HL-60 (cell line): ENCODE measurements at places on chromosomes 3 and 15.
A peak's percentile ranks its signal among the peaks of the same experiment; 100 is the strongest.

DNA sequence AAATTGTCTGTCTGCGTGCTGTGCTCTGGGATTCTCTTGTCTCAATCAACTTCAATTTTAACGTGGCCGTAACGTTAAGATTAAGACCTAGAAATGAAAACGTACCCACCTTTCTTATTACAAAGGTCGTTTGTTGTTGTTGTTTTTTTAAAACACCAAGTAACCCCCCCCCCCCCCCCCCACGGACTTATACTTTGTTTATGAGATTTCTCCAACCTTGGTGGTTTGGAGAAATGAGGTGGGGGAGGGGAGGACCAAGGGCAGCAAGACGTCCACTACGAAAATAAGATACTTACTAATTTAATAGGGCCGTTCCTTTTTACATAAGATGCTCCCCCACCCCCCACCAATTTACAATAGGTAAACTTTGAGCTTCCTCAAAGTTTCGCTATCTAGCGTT, 244.4 kb upstream of the TOPAZ1 start:
- DNase-seq, result no peak

DNA sequence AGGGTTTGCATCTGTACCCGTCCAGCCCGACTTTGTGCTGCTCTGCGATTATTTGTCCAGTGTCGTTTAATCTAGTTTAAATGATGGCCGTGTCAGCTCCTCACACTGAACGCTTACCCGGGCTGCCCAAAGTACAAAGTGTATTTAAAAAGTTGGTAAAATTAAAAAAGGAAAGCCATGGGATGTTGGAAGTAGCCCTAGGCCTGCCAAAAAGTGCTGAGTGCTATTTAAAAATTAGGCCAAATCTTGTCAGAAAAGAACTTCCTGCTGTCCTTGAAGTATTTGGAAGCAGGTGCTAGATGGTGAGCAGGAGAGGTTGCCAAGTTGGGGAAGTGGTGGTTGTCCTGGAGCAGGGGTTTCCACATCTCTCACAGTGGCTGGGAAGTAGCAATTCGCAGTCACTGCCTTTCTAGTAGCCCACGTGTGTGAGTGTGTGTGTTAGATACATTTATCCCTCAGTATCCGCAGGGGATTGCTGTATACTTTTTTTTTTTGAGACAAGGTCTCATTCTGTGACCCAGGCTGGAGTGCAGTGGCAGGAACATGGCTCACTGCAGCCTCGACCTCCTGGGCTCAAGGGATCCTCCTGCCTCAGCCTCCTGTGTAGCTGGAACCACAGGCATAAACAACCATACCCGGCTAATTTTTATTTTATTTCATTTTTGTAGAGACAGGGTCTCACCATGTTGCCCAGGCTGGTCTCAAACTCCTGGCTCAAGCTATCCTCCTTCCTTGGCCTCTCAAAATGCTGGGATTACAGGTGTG, 664 bp downstream of the PPCDC start:
- DNase-seq, result peak; percentile 90

DNA sequence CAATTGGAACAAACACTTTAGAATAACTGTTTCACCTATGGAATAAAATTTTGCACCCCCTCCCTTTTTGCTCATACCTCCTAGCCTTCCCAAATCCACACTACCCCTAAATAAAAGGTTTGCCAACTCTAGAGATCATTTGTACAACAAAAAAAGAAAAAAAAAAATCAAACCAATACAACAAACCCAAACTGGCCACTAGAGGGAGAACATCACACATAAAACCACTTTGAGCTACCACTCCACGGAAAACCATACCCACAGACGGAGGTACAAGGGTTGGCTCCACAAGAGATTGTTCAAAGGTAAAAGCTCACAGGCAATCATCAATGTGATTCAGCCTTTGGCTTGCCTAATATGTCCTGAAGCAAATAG, 47.6 kb downstream of the SETMAR start:
- DNase-seq, result peak; percentile 16

DNA sequence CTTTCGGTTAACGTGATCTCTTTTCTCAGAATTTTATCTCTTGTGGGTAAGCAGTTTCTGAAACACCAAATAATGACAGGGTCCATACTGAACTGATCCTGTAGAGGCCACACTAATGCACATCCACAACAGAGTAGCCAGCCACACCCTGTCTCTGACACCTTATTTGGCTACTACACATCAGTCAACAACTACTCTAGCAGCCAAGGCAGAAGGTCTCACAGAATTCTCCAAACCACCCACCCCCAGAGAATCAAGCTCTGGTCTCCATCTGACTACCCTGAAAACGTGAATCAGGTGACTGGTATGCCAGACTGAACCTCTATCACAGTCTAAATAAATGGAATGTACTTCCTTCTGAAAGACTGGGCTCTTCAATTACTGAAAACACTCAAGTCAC, 38.0 kb downstream of the EDC3 start:
- DNase-seq, result no peak

GRCh38 chr3:138205527-138205926, 18.4 kb downstream of the ARMC8 start:
- DNase-seq, result no peak

DNA sequence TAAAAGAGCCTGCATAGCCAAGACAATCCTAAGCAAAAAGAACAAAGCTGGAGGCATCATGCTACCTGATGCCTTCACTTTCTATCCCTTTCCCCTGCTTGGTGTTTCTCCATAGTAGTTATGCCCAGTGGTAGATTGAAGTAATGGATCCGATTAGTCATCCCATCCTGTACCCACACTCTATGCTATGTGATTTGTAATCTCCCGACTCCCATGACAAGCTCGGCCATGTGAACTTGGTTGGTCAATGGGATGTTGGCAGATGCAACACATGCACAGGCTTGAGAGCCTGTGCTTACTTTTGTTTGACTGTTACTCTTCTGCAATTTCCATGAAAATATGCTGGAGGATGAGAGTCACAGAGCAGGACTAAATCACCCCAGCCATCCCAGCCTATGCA, 334.9 kb upstream of the DPH6 start:
- no peak for DNase-seq

DNA sequence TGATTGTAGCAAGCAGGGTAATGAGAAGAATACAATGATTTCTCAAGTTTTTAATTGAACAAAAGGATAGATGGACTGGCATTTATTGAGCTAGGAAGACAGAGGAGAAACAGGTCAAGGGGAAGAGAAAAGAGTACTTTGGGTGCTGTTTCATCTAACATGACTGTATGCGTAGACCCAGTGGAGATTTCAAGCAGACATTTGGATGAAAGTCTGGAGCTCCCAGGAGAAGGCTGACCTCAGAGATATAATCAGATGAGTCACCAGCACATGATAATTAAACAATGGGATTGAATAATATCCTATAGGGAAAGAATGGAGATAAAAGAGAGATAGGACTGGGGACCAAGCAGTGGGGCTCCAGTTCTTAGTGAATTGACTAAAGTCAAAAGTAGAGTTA, 194.9 kb downstream of the ARRDC4 start:
- no peak for DNase-seq

DNA sequence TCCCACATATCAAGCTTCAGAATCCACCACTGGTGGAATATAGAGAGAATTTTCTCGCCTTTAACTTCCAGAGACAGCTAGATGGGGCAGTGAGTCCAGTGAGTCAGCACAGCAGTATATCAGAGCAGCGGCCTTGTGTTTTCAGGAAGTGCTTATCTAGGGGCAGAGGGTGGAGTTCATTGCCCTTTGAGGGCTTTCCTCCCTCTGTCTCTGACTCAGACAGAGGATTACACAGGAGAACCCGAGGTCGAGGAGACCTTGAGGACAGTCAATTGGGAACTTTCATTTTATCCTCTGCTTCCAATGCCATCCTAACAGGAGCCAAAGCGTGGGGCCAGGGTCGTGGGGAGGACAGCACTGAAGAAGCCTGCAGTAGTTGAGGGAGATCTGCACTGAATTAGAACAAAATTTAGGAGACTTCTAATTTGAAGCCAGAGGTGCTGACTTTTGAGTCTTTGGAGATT, 109.6 kb upstream of the UMPS start:
- DNase-seq, result no peak

GRCh38 chr3:159340877-159341500, 539.1 kb downstream of the MFSD1 start:
- DNase-seq, result no peak

- DNase-seq, result peak; percentile 11
These were observed 22.0 kb downstream of the STARD5 start for GRCh38 chr15:81301815-81302399.

GRCh38 chr3:26484140-26484539, 138.4 kb upstream of the LRRC3B start:
- no peak for DNase-seq

DNA sequence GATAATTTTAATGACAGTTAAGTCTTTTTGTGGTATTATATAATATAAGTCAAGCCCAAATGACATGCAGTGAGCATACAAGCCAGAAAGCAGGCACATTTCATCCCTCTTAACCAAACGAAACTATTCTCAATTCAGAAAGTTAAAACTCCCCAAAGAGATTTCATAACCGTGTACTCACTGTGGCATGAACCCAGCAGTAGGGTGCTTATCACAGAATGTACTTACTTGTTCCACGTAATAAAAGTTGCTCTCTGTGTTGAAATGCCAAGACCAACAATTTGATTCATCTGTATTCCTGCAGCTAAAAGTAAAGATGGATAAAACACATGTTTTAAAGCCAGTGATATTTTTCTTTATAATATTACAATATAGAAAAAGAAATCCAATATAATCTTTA, 12.1 kb downstream of the GK5 start:
- DNase-seq, result no peak

DNA sequence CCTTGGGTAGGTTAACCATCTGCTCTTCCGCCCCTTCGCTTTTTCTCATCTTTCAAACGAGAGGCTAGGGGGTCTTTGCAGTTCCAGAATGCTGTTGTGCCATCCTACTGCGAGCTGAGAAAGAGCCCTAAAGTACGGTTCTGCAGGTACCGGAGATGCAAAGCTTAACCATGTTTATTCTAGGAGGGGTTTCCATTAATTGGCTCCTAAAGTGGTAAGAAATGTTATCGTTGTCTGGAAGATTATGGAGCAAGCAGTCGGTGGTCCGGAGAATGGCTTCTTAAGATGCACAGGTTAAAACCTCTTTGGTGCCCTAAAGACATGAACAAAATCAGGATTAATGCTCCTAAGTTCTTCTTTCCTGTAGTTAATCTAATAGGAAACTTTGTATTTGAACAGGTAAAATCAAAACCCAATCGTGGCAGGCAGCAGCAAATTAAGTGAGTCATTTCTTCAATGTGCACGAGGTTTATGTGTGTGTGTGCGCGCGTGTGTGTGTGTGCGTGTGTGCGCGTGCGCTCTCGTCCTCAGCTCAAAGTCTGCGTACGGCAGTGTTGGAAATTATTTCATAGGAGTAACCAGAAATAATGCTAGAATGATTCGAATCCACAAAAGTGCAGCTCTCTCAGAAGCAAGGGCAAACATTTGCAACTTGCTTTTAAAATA, 772 bp downstream of the FAM81A start:
- DNase-seq, result no peak

DNA sequence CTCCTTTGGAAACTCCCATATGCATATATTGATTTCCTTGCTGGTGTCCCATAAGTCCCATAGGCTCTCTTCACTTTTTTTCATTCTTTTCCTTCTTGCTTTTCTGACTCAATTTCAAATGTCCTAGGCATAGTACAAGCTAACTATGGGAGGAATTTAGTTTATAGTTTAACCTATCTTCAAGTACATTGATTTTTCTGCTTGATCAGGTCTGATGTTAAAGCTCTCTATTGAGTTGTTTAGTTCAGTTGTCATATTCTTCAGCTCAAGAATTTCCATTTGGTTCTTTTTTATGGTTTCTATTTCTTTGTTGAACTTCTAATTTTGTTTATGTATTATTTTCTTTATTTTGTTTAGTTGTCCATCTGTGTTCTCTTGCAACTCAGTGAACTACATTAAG, 121.3 kb upstream of the MNS1 start:
- DNase-seq, result no peak

DNA sequence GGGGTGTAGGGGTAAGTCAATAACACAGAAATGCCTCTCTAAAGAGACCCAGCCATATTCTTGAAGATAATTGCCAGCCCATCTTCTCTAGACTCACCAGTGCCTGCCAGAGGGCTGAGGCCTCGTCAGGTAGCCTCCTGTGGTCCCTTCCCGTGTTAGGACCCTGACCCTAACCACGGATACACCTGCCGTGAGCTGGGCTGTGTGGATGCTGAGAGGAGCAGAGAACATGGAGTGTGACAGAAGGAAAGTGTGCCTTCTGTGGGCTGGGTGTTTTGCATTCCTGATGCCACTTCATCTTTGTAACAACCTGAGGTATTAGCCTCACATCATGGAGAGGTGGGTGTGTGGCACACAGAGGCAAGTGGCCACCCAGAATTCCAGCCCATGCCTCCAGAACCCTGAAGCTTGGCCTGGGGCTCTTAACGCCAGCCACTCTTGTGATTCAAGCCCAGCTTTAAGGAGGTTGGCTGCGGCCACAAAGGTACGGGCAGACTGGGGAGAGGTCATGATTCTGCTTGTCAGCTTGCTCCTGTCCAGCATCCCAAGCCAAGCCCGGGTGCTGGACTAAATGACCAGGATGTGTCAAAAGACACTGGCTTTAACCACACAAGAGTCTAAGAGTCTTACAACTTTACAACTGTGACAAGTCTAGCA, 21.1 kb upstream of the ABTB1 start:
- no peak for DNase-seq

DNA sequence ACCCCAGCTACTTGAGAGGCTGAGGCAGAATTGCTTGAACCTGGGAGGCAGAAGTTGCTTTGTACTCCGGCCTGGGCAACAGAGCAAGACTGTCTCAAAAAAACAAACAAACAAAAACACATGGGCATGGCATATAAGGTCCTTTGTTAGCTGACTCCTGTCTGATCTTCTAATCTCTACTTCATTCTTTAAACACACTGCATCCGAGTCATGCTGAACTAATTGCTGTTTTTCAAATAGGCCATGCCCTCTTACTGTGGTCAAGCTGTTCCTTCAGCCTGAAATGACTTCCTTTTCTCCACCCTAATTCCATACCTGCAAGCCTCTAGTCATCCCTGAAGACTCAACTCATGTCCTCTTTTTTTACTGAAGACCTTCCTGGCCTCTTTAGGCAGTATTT, 22.3 kb upstream of the SLMAP start:
- DNase-seq, result no peak

DNA sequence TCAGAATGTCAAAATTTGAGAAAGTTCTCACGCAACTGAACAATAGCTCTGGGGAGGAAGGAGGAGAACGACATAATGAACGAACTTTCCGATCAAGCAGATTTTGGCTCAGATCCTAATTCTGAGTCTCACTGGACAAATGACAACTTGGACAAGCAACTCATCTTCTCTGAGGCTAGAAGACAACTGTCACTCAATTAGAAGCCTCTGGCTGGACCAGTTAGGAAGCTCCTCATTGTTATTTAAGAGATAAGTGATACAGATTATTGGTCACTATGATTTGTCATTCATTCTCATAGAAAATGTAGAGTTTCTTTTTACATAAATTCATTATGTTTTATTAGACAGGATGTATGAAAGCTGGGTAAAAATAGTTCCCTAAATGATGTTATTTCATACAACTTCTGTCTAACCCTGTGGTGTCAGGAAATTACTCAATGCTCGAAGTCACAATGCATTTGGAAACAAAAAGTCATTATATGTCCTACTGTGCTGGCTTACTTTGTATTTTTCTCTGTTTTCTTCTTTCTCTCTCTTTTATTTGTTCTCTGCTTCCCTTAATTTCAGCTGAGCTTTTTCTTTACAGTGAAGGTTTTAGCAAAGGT, 11.0 kb upstream of the C3orf49 start:
- DNase-seq, result peak; percentile 69
